Bronchial epithelial cell (primary cell): ENCODE measurements at places on chromosomes 5 and 9. TPM values are rescaled to one million over a fixed set of nuclear protein-coding genes. Genes with fewer than 3 reads are reported as not detected.

Gene PCDHA5
- 0.13 TPM in 1 of 2 replicates, not detected in the other for total RNA-seq

Gene VAV2
- total RNA-seq, result 23.0 and 46.6 TPM in 2 replicates

Gene SAXO1
- total RNA-seq, result not detected in 2 replicates

Gene DTWD2
- total RNA-seq, result 4.2 and 6.4 TPM in 2 replicates

DNA sequence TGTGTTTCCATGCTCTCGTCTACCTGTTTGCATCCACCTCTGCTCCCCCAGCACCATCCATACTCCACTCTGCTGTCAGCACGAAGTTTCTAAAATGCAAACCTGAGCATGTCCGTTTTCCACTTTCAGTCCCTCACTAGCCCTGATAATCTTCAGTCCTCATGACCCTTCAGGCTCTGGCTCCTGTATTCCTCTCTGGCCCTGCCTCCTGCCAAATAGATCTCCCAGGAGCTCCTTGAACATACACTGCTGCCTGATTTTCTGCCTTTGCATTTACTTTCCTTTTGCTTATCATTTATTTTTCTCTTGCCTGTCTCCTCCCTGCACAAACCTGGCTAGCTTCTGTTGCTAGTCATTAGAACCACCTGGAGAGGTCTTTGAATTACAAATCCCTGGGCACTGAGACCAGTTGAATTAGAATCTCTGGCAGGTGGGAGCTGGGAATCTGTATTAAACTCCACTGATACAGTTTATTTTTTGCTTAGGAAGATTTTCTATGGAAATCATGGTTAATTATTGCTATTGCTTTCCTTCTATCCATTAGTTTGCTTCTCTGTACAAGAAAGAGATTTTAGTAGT, 18.5 kb downstream of the ARHGEF28 start:
- DNase-seq, result no peak

Gene CDX1
- total RNA-seq, result not detected in 2 replicates
